ENCODE measurements at places on chromosomes 7 and 10.

GRCh38 chr10:97689559-97690020 is 2.5 kb upstream of the AVPI1 start:
- DNase-seq = peak; percentile 96

- DNase-seq = no peak
Observed at GRCh38 chr10:114548662-114549061, 109.4 kb downstream of the ABLIM1 start.

GRCh38 chr10:2900530-2900929 is 166.8 kb upstream of the PFKP start:
- DNase-seq = no peak

- DNase-seq = peak; percentile 27
Observed at GRCh38 chr7:26398756-26399509, 107.3 kb downstream of the SNX10 start.

DNA sequence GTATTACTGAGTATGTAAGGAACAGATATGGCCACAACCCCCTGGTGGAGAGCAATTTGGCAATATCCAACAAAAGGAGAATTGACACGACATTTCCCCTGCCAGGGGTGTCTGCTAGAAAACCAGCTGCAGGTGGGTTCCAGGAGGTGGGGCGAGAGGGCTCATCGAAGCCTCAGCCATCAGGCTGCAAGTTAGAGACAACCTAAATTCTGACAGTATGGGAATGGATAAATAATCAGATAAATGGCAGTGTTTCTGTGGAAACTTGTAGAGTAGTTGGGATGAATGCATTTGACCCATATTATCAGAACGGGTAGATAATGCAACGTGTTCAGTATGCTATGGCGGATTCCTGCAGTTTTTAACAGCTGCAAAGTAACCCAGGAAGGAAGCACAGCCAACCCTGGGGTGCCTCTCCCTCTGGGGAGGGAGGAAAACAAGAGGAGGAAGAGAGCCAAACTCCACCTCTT is 3.5 kb downstream of the TMEM273 start:
- DNase-seq = no peak

- DNase-seq = no peak
Observed at GRCh38 chr10:101273741-101274140, 44.5 kb upstream of the LBX1 start.

- peak; percentile 60 for DNase-seq
Observed at GRCh38 chr10:3886191-3886590, 101.2 kb upstream of the KLF6 start.

DNA sequence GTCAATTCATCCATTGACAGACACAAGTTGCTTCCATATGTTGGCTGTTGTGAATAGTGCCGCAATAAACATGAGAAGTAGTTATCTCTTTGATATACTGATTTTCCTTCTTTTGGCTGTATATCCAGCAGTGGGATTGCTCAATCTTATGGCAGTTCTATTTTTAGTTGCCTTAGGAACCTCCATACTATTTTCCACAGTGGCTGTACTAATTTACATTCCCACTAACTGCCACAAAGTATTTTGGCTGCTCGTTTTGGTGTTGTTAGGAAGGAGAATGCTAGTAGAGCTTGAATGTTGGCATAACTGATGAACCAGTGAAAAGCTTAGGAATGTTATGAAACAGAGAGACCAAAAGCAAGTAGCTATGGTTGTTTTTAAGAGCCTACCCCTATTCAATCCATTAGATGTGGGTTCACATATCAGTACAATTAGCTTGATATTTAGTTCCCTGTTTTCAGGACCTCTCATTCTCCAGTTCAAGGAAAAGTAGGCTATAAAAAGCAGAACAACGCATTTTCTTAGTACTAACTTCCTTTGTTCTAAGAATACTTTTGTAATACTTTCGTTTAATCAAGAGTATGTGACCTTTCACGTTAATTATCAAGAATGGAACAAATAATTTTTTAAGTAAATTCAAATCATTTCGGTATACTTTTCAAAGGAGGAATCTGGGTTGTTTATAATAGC is 100.3 kb downstream of the FAS start:
- DNase-seq = peak; percentile 44

GRCh38 chr7:151897951-151898686 is 21.2 kb upstream of the PRKAG2 start:
- DNase-seq = peak; percentile 7

GRCh38 chr10:112136486-112137153 is 46.9 kb downstream of the GPAM start:
- no peak for DNase-seq

DNA sequence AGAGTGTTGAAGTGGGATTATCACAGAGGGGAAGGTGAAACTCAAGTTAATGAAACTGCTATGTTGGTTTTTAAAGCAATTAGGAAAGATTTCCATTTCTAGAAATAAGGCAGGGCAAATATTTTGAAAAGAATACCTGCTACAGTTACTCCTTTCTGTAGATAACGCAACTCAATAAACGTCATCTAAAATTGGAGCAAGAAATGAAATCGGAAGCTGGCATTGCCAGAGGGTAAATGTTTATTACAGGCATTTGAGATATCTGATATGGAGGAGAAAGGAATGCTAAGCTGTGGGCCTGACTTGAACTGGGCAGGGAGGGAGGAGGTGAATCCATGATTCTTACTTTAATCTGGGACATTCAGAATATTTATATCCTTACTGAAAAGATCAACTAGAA is 217.0 kb upstream of the ADARB2 start:
- no peak for DNase-seq

Data from fibroblast of skin of back (primary cell).